GM12865 (cell line): ENCODE measurements at places on chromosomes 4 and X.

GRCh38 chr4:41853973-41854372 is 81.3 kb upstream of the TMEM33 start:
- DNase-seq = no peak

GRCh38 chrX:53395605-53396298 is 26.7 kb downstream of the SMC1A start:
- DNase-seq = no peak

DNA sequence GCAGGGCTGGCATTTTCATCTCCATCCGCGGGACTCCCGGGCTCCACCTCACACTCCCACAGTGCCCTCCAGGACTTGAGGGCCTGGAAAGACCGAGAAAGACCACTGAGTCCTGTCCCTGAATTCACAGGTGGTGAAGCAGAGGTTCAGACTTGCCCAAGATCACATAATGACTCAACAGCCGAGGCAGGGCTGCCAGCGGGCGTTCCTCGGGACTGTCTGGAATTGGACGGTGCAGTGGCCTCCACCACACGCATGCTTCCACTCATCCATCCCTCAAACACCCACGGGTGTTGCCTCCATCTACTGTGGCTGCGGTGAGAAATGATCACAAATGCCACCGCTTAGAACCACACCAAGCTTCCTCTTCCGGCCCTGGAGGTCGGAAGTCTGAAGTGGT is 6.9 kb upstream of the ADRA2C start:
- no peak for DNase-seq

- DNase-seq = no peak
Observed at GRCh38 chr4:64588507-64588906, 179.3 kb upstream of the TECRL start.

GRCh38 chr4:174983128-174983750 is 65.1 kb downstream of the ADAM29 start:
- DNase-seq = no peak

DNA sequence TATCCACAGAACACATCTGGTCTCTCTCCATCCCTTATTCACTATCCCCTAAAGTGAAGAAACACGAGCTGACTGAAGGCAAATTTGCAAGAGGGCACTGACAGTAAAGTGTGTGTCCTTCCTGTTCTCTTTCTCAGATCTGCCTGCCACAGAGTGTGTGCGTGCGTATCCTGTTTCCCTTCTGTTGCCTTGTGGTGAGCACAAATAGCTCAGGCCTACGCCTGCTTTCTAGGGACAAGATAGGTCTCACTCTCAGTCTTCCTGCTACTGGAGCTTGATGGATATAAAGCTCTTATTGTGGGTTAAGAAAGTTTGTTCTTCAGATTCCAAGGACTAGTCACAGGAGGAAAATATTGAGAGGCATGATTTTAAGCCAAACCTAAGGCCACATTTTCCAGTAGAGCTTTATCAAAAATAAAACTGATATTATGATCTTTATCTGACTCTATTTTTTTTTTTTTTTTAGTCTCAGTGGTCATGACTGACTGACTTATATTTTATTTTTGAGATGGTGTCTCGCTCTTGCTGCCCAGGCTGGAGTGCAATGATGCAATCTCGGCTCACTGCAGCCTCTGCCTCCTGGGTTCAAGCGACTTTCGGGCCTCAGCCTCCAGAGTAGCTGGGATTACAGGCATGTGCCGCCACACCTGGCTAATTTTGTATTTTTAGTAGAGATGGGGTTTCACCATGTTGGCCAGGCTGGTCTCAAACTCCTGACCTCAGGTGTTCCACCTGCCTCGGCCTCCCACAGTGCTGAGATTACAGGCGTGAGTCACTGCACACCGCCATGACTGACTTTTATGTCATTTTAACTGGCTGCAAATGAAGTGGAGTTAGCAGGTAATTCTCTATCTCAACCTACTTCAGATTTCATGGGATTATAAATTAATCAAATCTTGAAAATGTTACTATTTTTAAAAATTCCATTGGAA is 140.3 kb upstream of the SH3RF1 start:
- peak; percentile 94 for DNase-seq

GRCh38 chr4:120132935-120133334 is 66.3 kb upstream of the MAD2L1 start:
- no peak for DNase-seq

GRCh38 chr4:176507845-176508533 is 188.2 kb downstream of the SPCS3 start:
- no peak for DNase-seq

DNA sequence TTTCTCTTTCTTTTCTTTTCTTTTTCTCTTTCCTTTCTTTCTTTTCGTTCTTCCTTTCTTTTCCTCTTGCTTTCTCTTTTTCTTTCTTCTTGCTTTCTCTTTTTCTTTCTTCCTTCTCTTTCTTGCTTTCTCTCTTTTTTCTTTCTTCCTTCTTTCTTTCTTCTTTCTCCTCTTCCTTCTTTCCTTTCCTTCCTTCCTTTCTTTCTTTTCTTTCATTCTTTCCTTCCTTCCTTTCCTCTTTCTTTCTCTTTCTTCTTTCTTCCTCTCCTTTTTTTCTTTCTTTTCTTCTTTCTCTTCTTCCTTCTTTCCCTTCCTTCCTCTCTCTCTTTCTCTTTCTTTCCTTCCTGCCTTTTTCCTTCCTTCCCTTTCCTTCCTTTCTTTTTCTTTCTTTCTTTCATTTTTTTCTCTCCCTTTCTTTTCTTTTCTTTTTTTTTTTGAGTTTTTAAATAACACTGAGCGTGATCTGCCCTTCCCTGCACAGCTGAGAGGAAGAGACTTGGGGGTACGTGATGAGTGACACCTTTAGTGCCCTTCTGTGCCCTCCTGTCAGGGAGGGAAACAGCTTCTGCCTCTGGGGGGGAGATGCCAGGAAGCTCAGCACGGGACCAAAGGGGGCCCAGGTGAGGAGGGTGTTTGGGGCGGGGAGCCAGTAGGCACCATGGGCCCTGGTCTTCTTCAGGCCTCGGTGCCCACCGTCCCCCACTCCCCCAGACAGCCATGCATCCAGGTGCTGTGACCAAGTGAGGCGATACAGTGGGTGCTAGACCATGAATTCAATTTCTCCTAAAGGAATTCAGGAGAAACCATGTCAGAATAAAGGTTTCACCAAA is 36.6 kb upstream of the CDKN2AIP start:
- DNase-seq = no peak

DNA sequence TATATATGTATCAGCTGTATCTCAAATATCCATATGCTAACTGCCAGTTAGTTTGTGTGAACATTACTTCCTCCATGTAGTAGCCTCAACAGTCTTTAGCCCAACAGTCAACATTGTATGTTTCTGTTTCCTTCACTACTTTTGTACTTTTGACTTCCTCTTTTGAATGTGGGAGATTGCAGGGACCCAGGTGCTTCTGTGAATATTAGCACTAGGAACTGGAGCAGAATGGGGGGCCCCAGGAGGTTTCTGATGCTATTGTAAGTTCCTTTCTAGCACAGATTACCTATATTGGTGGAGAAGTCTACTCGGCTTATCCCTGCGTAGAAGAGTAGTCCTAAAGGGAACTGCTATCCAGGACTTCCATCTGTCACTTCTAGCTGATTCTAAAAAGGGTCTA is 2.3 kb downstream of the PLAC8 start:
- peak; percentile 84 for DNase-seq

GRCh38 chr4:177033135-177033534 is 240.4 kb upstream of the VEGFC start:
- DNase-seq = no peak

GRCh38 chr4:126441173-126442035 is 1126.6 kb downstream of the FAT4 start:
- DNase-seq = no peak

DNA sequence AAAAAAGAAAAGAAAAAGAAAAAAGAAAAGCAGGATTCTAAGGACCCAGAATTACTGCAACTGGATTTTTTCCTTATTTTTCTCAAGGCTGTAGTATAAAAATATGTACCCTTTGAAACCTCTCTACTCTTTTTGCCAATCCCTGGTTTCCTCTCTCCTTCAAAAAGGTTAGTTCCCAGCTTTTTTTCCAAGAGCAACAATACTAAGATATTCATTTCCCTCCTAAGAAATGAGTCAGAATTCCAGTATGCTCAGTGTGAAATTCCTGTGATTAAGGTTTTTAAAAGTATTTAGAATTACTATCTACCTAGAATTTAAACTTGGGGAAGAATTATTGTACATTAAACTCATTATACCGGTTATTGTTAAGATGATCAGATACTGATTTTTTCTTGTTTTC is 22.0 kb downstream of the SMIM14 start:
- DNase-seq = no peak

- DNase-seq = peak; percentile 16
Observed at GRCh38 chr4:158610790-158611189, 60.9 kb downstream of the C4orf46 start.

GRCh38 chrX:136255541-136255940 is 4.3 kb upstream of the MAP7D3 start:
- DNase-seq = no peak

- no peak for DNase-seq
Observed at GRCh38 chrX:118143578-118143977, 27.0 kb upstream of the KLHL13 start.

DNA sequence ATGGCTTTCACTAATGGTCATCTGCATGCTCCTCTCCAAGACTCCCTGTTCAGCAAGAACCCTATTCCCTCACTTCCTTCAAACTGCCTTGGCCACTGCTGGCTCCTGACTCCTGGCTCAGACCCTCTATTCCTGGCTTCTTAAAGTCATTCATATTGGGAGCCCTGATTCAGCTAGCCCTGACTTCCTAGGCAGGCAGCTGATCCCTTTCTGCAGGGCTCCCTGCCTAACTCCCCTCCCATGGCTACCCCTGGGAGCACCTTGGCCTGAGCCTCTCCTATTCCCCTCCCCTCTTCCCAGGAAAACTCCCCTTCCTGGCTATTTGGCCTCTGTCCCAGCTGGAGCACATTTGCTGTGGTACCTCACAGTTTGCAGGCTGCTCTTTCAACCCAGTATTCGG is 154.9 kb upstream of the PJA1 start:
- no peak for DNase-seq

DNA sequence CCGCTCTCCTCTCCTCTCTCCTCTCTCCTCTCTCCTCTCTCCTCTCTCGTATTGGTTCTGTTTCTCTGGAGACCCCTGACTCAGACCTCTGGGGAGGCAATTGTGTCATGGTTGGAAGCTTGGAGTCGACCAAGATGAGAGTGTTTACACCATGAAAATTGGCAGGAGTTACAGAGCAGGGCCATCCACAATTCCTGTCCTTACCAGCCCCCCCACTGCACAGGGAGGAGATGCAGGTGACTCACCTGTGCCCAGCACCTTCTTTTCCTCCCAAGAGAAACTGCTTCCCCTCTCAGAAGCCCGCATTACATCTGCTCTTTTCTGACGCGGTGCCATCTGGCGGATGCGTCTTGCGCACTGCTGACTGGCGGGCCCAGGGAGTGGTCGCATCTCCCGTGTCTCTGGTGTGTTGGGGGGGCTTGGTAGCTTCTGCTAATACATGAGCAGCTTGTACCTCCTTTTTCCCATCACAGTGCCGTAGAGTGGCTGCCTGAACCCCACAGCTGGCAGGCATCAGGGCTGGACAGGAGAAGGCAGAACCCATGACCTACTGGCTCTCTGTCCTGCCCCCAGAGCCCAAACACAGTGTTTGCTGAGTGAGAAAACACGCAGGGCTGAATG is 31.4 kb upstream of the GPR78 start:
- DNase-seq = no peak

GRCh38 chr4:121696170-121696580 is 605 bp downstream of the ANXA5 start:
- DNase-seq = peak; percentile 72

DNA sequence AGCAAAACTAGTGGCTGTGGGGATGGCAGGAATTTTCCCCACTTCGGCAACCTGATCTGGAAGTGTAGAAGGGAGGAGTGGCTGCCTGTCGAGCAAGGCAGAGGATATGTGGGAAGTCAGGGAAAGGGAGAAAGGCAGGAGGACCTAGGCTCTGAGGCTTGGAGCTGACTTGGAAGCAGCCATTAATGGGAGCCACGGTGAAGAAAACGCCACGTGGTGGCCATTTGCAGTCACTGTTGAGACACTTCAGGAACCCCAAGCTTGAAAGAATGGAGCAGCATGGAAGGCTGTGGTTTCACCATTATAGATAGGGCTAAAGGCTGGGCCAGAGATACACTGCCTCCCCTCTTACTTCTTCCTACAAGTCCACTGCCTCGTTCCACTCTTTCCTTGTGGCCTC is 41.8 kb upstream of the MAML3 start:
- no peak for DNase-seq

DNA sequence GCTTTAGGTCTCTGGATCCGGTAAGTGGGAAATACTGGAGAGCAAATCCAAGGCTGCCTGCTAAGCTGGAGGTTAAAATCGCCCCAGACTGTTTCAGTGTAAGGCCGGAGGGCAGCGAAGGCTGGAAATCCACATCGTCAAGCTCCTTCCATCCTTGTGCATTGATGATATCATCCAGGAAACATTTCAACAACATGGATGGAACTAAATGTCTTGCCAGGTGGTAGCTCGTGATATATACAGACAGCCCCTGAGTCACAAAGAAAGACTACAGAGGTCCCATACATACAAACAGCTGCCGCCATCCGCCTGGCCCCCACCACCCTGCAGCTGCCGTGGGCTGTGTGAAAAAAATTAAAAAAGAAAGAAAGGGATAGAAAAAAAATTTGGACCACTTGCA is 148.9 kb upstream of the RBPJ start:
- DNase-seq = no peak

GRCh38 chrX:115330498-115331168 is 41.1 kb downstream of the LUZP4 start:
- DNase-seq = peak; percentile 69

DNA sequence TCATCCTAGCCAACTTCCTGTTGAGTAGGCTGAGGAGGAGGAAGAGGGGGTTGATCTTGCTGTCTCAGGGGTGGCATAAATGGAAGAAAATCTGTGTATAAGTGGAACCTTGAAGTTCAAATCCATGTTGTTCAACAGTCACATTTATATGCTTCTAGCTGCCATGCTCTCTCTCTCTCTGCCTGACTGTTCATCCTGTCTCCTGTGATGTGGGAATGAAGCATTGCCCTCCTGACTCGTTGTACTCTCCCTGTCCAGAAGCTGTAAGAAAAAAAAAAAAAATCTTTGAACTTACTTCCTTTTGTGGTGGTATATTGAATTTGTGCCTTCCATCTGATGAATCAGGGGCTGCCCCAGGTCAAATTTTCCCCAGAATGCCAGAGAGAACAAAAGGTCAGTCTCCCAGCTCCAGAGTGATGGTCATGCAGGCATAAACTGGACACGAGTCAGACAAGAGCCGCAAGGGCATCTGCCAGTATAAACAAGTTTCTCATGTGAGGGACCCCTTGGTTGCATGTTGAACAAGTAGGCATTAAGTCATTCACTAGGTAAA is 257.0 kb downstream of the IDS start:
- DNase-seq = no peak
